GM12864 (cell line): ENCODE measurements at places on chromosomes 16 and 17.

GRCh38 chr16:55513616-55514015, 4.7 kb downstream of the LPCAT2 start:
- no peak for DNase-seq

DNA sequence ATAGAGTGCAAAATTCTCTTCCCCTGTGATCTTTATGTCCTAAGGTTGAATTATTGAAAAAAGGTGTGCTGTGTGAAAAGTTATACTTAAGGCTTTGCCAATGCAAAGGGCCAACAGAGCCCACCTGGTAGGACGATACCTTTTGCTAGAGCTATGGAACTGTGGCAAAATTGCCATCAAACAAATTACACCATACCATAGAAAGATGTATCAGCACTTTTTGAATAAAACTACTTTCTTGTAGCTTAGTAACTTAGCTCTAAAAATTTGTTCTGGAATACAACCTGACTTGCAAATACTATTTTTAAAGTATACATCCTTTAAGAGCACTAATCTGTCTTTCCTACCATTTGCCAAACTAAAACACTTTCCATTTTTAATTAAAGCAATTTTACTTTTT, 147.2 kb upstream of the ERCC4 start:
- DNase-seq = no peak

- DNase-seq = no peak
Observed at GRCh38 chr16:82699711-82700495, 73.1 kb downstream of the CDH13 start.

- DNase-seq = no peak
Observed at GRCh38 chr16:88473666-88474534, 20.8 kb downstream of the ZFPM1 start.

DNA sequence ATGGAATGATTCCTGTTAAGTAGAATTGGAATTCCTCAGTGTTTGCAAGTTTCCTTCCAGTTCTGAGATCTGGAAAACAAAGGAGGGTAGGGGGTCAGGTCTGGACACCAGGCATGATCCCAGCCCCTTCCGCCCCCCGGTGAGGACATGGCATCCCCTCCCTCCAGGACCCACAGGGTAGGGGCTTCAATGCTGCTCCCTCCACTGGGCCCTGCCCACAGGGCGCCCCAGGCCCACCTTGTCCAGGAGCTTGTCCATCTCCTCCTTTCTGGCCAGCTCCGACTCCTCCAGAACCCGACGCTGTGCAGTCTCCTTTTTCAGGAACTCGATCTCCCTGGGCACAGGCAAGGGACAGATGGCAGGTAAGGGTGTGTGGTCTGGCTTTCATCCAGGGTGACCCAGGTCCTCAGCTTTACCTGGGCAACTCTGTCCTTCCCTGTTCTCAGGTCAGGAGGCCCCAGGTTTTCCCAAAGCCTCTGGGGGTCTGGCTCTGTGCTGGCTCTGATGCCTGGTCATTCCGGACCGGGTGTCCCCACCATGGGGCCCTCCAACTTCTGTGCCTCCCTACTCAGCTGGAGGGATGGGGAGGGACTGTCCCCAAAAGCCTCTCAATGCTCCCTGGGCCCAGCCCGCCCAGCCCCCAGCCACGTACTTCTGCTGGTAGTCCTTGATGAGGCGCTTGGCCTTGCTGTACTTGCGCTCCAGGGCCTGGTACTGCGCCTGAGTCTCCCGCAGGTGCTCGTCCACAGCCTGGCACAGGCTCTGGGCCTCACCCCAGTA, 5.5 kb upstream of the SAMD14 start:
- no peak for DNase-seq

- DNase-seq = no peak
Observed at GRCh38 chr17:9529033-9529700, 46.5 kb downstream of the STX8 start.

GRCh38 chr17:49875685-49876084, 27.8 kb upstream of the TAC4 start:
- DNase-seq = no peak

GRCh38 chr17:81685108-81685507, 1.3 kb downstream of the HGS start:
- no peak for DNase-seq

DNA sequence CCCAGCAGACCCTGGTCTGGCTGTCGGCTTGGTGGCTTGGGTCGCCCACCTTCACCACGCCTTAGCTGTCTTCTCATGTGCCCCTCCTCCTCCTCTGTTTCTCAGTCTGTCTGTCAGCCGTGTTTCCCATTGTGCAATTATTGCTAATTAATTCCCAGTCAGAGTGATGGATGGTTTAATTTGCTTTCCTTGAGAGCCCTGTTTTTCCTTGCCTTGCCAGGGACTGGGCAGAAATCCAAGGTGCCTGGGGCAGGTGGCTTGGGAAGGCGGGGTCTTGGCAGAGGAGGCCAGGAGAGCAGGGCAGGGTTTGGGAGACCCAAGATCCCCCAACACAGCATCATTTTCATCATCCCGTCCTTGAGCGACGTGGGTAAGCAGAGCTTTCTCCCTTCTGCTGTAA, 21.3 kb downstream of the NECAB2 start:
- no peak for DNase-seq

GRCh38 chr17:81403671-81404534, 8.6 kb downstream of the BAHCC1 start:
- DNase-seq = no peak

DNA sequence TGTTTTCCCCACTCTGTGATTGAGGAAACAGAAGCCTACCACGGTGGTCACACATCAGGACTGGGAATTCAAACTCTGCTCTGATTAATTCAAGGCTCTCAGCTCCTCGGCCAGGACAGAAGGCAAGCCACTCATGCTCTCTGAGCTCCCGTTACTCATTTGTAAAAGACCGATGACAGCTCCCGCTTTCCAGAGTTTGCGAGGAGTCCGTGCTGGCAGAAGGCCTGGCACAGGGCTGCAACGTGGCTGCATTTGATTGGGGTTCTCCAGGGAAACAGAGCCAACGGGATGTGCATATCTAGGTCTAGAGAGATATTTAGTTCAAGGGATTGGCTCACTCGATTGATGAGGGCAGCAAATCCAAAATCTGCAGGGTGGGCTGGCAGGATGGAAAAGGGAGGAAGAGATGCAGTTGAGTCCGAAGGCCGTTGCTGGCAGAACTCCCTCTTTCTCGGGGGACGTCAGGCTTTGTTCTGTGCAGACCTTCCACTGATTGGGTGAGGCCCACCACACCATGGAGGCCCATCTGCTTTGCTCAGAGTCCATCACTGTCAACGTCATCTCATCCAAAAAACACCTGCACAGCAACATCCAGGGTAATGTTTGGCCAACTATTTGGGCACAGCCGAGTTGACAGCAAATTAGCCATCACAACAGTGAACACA, 215.5 kb upstream of the RPL38 start:
- no peak for DNase-seq

GRCh38 chr16:65289022-65289421, 167.2 kb upstream of the CDH11 start:
- no peak for DNase-seq

DNA sequence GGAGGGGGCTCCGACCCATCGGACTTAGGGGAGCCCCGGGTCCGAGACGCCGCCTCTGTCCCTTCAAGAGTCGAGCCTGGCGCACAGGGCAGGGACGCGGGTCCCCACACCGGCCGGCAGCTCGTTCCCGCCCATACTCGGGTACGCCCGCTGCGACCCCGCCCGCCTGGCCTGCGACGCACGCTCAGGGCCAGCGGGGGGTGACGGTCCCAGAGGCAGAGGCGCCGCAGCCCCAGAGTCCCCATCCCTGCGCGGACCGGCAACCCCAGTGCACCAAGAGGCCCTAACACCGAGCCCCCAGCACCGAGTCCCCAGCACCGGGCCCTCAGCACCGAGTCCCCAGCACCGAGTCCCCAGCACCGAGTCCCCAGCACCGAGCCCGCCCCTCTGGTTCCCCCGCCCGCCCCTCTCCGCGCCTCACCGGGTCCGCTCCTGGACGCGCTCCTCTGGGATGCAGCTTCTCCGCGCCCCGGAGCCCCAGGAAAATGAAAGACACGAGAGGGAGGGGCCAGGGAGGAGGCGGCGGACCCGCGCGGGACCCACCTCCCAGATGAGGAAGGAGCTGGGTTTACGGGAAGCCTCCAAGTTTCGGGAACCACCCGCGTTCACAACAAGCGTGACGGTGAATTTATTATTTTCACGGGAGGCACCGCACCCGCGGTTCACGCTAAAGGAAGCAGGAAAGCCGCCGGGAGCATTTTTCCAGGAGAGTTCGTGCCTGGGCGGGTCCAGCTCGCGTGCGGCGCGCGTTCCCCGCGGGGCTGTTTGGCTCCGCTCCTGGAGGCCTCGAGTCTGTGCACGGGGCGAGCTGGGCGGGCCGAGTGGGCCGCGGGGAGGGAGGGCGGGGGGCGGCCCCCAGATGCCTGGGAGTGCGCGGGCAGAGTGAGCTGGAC, at the start of gene SECTM1:
Gene SECTM1 (minus strand): TSS at position 488 of the 893 bp plus-strand sequence. CDS start 6,526 bp downstream, outside the sequence.
- DNase-seq = no peak

DNA sequence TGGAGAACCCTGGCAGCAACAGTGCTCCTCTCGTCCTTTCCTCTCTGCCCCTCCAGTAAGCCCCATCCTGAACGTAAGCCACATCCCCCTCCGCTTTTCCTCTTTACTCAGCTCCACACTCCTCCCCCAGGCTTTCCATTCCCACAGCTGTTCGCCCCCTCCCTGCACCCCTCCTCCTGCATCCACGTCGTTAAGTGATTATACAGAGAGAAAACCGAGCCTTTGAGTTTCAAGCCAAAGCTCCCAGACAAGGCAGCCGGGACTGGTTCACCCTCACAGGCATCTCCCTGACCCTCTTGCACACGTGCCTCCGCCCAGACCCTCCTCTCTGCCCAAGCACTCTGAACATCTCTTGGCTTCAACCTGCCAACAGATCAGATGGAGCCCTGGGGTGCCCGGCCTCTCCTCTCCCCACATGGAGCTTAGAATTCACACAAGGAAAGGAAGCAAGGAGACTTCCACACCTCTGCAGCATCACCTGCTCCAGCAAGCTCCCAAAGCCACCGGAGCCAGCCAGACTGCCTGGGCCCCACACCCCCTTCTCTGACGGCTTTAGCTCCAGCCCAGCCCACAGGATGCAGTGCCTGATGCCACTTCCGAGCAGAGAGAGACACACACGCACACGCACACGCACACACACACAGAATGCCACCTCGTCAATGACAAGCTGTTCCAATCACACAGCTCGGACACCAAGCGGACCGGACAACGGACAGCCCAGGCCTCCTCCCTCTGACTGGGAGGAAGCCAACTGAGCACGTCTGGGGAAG, 99.9 kb upstream of the CCL2 start:
- no peak for DNase-seq

DNA sequence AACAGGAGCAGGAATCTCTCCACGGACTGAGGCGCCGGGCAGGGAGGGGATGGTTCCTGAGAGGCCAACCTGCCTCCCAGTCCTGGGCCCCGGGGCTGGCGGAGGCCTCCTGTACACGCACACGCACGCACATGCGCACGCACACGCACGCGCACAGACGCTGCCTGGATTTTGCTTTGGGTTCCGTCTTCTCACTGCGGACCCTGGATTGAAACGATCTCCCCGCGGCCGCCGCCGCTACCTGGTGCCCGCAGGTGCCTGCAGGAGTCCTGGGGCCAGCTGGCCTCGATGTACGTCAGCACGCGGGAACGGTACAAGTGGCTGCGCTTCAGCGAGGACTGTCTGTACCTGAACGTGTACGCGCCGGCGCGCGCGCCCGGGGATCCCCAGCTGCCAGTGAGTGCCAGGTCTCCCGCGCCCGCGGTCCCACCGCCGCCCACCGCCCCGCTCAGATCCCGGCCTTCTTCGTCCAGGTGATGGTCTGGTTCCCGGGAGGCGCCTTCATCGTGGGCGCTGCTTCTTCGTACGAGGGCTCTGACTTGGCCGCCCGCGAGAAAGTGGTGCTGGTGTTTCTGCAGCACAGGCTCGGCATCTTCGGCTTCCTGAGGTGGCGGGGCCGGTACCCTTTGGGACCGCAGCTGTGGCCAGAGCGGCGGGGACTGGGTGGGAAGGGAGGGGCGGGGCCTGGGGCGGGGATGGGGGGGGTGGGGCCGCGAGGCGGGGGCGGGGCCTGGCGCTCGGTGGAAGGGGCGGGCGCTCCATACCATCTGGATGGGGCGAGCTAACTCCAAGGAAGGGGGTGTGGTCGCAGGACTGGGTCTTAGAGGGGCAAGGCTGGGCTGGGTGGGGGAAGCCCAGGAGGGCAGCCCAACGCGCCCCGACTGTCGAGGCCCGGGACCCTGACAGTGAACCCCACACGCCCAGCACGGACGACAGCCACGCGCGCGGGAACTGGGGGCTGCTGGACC, 12.3 kb downstream of the CES4A start:
- no peak for DNase-seq

DNA sequence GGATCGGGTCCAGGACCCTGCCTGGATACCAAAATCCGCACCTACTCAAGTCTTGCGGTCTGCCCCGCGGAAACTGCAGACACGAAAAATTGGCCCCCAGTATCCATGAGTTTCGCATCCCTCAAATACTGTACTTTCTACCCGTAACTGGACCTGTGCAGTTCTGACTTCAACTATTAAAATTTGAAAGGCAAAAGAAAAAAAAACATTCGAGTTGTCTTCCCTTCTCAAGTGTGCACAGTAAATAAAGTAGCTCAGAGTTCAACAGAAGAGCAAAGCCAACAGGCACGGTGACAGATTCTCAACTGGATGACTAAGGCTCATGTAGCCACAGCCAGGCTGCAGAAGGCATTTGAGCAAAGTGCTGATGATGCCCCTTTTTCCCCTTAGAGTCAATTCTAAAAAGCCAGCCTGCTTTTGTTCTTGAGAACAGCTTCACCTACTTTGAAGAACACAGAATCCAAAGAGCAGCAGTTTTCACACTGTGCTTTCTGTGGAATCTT, 32.5 kb downstream of the MARF1 start:
- DNase-seq = no peak

DNA sequence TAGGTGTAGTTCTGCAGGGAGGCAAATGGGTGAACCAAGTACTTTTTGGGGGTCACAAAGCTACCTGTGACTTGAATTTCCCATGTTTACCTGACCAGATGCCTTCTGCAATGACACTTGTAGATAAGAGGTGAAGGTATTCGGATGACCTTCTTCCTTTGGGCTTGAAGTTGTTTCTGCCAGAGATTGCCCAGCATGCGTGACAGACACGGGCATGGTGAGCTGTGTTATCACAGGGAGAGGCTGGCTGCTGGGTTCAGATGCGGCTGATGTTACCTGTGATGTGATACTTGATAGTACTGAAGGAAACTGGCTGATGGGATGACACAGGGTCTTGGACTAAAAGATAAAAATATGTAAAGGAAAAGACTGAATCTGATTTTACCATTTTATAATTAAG, 14.1 kb downstream of the PKD1L3 start:
- DNase-seq = no peak

GRCh38 chr17:40060887-40061608, 1.7 kb upstream of the THRA start:
- no peak for DNase-seq

GRCh38 chr17:81413497-81414135, 18.4 kb downstream of the BAHCC1 start:
- DNase-seq = no peak

GRCh38 chr17:45338023-45338781, 21.4 kb upstream of the MAP3K14 start:
- no peak for DNase-seq

- DNase-seq = no peak
Observed at GRCh38 chr16:84758627-84759026, 58.8 kb downstream of the USP10 start.
